Germinal center (tissue), 1 donor: ENCODE measurements at places on chromosomes 5 and 9.

DNA sequence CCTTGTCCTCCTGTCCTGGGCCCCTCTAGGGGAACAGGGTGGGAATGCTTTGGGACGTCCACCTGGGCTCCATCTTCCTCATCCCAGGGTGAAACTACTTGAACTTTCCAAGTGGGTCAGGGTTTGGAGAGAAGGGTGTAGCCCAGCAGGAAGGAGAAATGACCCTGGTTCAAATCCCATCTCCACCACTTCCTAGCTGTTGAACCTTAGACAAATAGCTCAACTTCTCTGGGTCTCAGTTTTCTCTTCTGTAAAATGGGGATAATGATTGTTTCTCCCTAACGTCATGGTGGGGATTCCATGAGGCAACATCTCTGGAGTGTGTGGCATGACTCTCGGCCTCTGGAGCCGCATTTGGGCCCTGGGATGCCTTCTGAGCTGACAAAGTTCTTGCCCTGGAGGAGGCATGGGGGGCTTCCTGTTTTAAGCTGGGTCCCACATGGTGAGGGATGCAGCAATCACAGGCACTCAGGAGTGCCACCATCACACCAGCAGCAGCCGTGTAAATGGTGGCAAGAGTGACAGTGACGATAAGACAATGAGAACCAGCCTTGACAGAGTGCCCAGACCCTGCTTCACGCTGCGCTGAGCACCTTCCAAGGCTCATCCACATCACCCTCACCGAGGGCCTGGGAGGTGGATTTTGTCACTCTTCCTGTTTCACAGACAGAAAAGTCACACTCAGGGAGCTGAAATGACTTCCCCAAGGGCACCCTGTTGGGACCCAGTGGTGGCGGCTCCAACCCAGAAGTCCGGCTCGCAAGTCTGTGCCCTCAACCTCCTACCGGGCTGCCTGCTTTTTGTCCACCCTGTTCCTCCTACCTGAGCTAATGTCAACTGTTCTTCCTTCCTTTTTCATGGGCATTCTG lies 69.5 kb upstream of the IER5L start:
- no peak for DNase-seq

GRCh38 chr5:36877667-36878391 lies 1.3 kb downstream of the NIPBL start:
- peak; percentile 27 for DNase-seq

DNA sequence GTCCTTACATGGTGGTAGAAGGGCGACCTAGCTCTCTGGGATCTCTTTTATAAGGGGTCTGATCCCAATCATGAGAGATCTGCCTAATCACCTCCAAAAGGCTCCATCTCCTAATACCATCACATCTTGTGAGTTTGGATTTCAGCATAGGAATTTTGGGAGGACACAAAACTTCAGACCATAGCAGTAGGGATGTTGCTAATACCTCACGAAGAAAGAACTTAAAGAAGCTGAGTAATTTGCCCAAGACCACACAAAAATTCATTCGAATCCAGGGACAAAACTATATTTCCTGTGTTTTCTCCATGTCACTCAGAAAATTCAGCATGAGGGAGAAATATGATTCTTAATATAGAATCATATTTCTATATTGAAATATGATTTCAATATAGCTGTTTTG lies 32.7 kb downstream of the MTAP start:
- DNase-seq: no peak

DNA sequence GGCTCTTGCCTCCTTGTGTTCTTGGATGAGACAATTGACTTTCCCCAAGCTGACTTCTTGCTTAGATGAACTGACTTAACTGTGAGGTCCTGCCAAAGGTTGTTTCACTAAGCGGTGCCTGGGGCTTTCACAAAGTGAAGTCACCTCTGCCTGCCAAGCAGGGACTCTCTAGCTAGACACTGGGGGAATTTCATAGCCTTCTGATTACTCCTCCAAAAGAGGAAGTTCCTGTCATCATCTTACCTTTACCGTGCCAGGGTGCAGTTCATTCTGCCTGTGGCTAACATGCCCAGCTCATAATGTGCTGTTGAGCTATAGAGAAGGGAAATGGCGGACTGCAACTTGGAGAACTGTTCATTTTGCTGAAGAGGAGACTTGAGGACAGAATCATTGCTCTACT lies 472.0 kb upstream of the WWC1 start:
- DNase-seq: no peak

DNA sequence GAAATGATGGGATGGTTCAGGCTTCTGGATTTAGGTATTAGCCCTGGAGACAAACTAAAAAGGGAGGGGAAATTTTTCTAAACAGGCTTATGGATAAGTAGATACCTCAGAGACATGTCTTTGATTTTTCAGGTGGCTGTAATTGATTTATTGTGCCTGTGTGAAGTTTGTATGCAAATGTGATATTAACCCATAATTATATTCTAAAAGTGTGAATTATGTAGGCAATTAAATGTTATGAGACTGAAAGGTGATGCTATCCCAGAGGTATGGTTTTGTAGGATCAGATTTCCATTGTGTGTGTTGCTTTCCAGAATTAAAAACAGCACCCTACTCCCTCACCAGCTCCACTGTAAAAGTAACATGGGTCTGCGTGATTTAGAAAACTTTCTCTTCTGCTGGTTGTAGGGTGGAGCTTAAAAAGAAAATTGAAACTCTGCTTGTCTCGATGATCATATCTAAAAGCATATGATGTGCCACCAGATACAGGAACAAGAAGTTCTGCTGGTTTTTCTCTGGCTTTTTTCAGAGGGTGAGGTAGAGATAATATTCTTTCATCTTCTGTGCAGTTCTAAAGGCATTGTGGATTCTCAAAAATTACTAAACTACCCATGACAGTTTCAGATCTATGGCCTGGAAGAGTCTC lies 71.8 kb upstream of the TAF11L2 start:
- DNase-seq: no peak

GRCh38 chr5:172322028-172322965 lies 38.7 kb upstream of the UBTD2 start:
- DNase-seq: peak; percentile 26

GRCh38 chr5:74334062-74334761 lies 306.3 kb downstream of the ENC1 start:
- no peak for DNase-seq

- no peak for DNase-seq
Observed at GRCh38 chr9:34034698-34035065, 14.0 kb downstream of the UBAP2 start.

DNA sequence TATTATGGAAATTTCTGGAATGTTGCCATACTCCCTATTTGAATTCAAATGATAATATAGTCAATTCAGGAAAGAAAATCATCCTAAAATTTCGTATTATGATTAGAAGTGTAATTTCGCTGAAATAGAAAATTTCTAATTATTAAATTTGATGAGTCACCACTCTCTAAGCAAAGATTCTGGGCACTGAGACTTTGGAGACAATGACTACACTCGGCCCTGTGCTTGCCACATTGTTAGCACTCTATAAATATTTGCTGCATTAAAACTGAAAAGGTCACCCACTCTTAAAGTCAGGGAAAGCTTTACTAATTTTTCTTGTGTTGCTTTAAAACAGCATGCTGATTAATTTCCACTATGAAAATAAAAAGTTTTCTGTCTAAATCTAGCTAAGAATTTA lies 240.3 kb downstream of the TLE4 start:
- DNase-seq: no peak

DNA sequence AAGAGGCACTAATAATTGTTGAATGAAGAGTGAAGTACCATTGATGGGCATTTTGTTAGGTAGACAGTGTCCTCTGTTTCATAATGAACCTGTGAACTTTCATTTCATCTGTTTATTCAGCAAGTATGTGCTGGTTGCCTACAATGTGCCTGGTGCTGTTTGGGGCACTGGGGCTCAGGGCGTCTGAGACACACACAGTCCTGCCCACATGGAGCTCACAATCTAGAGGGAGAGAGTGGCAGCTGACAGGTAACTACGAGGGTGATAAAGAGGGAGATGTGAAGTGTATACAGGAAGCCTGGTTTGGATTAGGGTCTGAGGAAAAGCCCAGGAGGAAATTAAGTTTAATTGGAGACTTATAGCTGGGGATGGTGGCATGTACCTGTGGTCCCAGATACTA lies 28.5 kb upstream of the NDST1 start:
- DNase-seq: no peak

GRCh38 chr9:2354856-2355696 lies 266.5 kb upstream of the VLDLR start:
- DNase-seq: no peak

DNA sequence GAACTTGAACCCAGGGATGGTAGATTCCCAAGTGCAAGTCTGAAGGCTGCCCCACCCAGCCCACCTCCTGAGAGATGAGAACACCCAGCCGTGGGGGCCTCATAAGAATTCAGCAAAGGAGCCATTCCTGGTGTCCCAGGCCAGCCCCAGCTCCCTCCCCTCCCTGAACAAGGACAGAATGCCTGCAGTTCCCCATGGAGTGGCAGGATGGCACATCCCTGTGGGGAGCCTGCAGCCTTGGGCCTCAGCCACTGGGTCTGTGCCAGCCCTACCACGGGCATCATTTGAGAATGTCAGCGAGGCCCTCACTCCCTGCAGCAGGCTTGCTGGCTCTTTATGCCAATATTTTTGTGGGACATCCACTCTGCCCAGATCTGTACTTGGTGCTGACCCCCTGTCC lies 36.2 kb upstream of the RAPGEF1 start:
- DNase-seq: no peak

GRCh38 chr9:131969469-131969989 lies 110.1 kb downstream of the MED27 start:
- no peak for DNase-seq

DNA sequence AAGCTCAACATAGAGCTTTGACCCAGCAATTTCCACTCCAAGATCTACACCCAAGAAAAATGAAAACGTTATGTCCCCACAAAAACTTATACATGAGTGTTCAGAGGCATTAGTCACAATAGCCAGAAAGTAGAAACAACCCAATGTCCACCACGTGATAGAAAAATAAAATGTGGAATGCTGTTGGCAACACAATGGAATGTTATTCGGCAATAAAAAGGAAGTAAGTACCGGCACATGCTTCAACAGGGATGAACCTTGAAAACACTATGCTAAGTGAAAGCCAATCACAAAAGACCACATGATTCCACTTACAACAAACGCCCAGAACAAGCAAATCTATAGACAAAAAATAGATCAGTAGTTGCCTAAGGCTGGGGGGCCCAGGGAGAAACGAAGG lies 6.0 kb downstream of the UBQLN1 start:
- DNase-seq: no peak

- DNase-seq: no peak
Observed at GRCh38 chr5:33806738-33807442, 84.9 kb downstream of the ADAMTS12 start.

DNA sequence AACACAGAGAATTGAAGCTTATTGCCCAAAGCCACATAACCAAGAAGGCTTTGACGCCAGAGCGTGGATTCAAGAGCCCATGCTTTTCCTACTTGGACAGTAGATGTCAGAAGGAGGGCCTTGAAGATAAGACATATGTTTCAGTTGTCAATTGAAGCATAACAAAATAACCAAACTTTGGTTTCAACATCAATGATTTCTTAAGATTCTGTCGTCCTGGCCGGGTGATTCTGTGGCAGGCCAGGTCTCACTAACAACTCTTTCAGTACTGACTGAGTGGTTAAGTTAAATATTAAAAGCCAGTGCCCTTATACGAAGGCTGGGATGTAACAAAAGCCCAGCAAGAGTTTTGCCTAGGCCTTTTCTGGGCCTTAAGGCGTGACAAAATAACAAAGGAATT lies 94.0 kb downstream of the RCL1 start:
- DNase-seq: no peak

DNA sequence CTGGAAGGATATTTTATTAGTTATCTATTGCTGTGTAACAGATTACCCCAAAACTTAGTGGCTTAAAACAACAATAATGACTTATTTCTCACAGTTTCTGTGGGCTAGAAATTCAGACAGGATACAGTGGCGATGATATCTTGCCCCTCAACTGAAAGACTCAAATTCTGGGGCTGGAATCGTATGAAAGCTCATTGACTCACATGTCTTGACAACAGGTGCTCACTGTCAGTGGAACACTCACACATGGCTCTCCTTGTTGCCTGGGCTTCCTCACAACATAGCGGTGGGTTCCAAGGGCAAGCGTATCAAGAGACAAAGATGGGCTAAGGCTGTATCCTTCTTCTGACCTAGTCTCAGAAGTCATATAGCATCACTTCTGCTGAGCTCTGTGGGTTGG lies 3.7 kb upstream of the GNPDA1 start:
- DNase-seq: no peak

GRCh38 chr9:16918920-16919319 lies 48.5 kb upstream of the BNC2 start:
- DNase-seq: no peak

GRCh38 chr9:2889023-2889422 lies 45.1 kb upstream of the PUM3 start:
- no peak for DNase-seq

- DNase-seq: no peak
Observed at GRCh38 chr5:163826201-163826600, 320.8 kb downstream of the MAT2B start.

GRCh38 chr5:109644829-109645228 lies 44.9 kb upstream of the MAN2A1 start:
- no peak for DNase-seq

DNA sequence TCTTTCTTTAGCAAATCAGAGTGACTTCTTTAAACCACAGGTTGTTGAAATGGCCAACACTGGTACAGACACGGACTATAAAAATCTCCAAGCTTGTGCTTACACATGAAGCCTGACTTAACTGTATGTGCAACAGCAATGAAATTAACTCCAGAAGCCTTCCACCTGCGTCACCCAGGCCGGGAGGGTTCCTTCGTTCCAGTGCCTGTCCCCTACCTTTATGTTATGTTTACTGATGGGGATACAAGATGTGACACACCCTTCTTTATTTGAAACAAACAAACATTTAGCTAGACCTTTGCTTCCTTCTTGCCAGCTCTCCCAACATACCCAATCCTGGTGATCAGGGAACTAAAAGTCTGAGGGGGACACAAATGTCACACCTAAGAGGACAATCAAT lies 66.0 kb downstream of the GOLPH3 start:
- DNase-seq: no peak

DNA sequence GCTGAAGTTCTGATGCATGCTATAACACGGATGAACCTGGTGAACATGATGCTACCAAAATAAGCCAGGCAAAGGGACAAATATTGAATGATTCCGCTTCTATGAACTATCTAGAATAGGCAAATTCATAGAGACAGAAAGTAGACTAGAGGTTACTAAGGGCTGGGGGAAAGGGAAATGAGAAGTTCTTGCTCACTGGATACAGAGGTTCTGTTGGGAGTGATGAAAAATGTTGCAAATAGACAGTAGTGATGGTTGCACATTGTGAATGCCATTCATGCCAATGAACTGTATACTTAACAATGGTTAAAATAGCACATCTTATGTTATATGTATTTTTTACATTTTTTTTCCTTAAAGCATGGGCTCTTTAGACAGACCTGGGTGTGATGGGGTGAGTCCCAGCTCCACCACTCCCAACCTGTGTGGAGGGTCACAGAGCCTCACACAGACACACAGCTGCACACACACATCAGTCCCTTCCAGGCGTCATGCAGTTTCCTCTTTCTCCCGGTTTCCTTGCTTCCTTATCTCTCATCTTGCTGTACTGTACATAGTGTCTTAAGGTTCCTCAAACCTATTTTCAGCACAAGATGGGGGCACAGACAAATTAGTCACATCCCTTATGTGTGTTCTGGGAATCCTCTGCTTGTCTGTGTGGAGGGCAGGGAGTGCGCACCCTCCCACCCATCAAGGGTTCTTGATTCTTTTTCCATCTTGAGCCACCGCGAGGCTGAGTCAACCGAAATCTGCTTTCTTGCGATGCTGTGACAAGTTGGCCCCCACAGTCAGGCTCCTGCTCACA lies 192.9 kb downstream of the CRB2 start:
- DNase-seq: no peak
